ENCODE measurements at places on chromosomes 3 and 15.

- DNase-seq = no peak
Observed at GRCh38 chr3:29332195-29332637, 51.3 kb downstream of the RBMS3 start.

DNA sequence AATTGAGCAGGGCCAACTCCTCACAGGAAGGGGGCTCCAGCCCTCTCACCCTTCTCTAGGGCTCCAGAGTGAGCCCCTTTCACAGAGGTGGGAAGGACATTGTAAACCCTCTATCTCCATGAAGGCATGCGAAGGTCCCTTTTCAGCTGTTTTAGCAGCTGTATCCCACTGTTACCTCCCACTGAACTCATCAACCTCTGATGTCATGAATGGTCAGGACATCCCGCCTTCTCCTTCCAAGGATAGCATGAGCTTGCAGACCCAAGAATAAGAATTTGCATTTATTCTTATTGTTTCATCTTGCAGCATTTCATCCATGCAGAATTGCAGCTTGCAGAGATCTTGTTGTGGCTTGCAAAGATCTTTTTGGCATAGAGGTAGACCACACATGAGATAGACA lies 24.3 kb upstream of the FGD5 start:
- no peak for DNase-seq

- no peak for DNase-seq
Observed at GRCh38 chr3:53122933-53123305, 7.3 kb downstream of the RFT1 start.

GRCh38 chr15:34338347-34338746 lies 766 bp upstream of the SLC12A6 start:
- DNase-seq = no peak

DNA sequence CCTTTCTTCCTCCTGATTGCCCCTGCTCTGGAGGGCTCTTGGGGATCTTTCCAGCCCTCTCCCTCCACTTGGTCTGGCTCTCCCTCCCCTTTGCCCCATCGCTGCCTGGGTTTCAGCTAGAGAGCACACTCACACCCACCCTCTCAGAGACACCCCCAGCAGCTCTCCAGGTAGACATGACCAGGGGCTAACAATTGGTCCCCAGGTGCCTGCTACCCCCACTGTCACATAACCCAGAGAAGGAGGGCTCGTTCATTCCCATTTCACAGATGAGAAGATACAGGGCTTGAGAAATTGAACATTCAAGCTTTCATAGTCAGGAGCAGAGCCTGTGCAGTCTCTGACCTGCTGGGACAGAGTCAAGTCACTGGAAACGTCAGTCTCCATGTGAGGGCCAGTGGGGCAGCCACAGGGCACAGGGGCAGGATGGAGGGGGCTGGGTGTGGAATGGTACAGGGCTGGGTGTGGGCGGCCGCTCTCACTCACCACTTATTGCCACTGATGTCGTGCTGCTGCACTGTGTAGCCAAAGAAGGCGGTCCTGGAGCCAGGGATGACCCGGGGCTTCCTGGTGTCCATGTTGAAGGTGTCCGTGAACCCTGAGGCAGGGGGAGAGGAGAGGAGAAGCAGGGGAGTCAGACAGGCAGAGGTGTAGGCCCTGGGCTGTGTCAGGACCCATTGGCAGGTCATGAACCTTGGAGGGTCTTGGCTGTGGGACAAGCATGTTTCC lies 29.4 kb downstream of the ITGA11 start:
- DNase-seq = no peak

Measured in stimulated activated CD8-positive, alpha-beta memory T cell treated with anti-CD3 and anti-CD28 coated beads, Interleukin-2, amount 100 ng/mL, for 1 hour (primary cell).